RWPE2 (cell line): ENCODE measurements at places on chromosomes 3 and 15.

- no peak for DNase-seq
These were observed 7.5 kb downstream of the EPHB1 start for GRCh38 chr3:134802428-134803050.

DNA sequence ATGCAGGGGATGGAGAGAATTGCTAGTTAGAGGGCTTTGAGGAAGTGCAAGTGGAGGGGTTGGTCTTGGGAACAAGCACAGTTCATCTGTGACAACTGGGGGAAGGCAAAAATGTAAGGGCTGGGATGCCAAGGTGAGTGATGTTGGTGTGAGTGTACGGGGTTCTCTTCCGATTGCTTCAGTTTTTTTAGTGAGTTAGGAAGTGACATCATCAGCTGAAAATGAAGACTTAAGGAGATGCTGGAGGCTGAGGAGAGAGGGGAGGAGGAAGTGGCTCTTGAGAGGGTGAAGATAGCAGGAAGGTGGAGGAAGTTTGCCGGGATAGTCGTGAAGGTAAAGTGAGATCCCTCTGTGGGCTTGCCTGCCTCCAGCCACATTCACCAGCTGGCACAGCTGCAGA, 12.7 kb downstream of the TICRR start:
- DNase-seq = no peak

GRCh38 chr3:180403156-180403555, 198.8 kb upstream of the TTC14 start:
- DNase-seq = no peak

GRCh38 chr3:143119974-143120715, 574 bp downstream of the CHST2 start:
- DNase-seq = no peak

DNA sequence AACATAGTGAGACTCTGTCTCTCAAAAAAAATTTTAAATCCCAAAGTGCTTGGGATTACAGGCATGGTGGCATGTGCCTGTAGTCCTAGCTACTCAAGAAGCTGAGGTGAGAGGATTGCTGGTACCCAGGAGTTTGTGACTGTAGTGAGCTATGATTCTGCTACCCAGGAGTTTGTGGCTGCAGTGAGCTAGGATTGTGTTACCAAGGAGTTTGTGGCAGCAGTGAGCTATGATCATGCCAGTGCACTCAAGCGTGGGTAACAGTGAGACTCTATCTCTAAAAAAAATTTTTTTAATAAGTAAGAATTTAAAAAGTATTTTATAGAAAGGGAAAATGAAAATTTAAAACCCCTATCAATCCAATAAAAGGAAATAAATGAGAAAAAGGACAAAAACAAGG, 69.5 kb downstream of the FAIM start:
- no peak for DNase-seq

GRCh38 chr3:145395421-145395820, 765.6 kb downstream of the PLOD2 start:
- DNase-seq = no peak

- no peak for DNase-seq
These were observed 48.8 kb upstream of the PSMD6 start for GRCh38 chr3:64072126-64072525.

DNA sequence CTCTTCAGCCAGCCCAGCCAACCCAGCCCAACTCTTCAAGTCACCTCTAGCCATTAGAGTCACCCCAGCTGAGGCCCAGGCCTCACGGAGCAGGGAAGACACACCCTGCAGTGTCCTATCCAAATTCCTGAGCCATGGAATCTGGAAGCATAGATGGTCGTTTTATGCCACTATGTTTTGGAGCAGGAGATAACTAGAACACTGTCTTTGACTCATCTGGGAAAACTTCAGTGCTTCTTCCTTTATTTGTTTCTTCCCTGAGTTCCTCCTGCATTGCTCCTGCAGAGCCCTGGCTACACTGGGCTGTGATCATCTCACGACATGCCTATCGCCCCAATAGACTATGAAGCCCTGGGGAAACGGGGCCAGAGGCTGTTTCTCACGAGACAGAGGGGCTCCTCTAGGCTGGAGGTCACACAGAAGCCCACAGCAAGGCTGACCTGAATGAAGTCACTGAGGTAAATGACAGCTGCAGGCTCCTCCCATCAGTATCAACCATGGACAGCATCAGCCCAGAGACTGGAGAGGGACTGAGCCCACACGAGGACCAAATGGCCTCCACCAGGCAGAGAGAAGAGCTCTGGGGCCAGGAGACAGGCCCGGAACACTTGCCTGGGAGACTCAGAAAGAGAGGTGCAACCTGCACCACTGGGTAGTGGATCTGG, 22.7 kb downstream of the CRABP1 start:
- no peak for DNase-seq

DNA sequence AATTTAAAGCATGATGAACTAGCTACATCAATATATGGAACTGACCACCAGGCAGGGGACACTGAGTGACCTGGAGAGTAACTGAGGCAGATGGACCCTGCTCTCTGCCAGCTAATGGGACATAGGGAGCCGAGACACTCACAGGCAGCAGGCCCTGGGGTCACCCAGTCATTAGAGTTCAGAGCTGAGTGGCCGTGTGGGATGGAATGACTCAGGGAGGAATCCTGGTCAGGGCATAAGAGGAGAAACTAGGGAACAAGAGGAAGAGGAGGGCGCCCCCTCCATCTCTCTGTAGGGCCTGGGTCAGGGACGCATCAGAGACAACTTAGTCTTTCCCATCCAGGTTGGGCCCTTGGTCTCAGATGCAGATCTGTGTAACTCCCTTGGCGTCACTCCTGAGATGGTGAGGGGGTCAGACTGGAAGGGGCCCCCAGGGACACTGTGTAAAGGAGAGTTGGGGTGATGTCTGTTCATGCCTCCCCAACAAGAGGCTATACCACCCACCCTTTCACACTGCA, 39.8 kb downstream of the CCDC12 start:
- DNase-seq = no peak

- DNase-seq = no peak
These were observed 442.3 kb downstream of the NLGN1 start for GRCh38 chr3:173839859-173840258.

- DNase-seq = no peak
These were observed 11.6 kb downstream of the PHLDB2 start for GRCh38 chr3:111870620-111871019.

DNA sequence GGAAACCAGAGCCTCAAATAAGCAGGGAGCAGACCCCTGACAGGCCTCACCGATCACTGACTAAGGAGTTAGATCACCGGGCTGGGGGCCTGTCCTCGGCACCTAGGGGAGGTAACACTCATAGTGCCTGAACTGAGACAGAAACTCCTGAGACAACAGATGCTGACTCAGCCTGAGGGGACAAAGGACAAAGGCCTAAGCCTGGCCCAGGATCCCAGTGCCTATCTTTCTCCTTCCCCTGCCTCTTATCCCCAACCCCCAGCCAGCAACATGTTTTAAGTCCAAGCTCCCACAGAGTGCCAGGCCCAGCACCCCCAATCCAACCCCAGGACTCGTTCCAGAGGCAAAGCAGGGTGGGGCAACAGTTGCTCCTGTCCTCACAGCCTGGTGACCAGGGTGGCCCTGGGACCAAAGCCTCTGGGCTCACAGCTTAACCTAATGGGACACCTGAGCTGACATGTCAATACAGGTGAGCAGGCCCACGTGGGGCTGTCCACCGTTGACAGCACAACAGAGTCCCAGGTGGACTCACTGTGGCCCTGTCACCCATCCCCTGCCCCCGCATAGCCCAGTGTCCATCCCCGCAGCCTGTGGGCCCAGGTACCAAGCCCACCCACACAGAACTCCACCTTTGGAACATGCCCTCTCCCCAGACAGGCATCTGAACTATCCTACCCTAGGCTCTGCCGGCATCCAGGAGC, 37.4 kb downstream of the ADCY5 start:
- no peak for DNase-seq

DNA sequence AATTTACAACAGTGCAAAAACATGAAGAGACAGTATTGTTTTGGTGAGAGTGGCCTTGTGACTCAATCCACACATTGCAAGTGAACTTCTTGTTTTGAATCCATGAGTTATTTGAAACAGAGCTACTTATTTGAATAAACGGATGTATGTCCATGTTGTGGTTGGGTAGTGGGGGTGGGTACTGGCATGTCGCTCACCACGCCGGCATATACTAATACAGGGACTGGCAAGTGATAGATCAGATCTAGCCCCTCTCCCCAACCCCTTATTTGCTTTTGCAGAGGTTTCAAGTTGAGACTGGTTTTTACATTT, 83.8 kb downstream of the EDEM1 start:
- no peak for DNase-seq

- DNase-seq = no peak
These were observed 8.5 kb upstream of the PIAS1 start for GRCh38 chr15:68045289-68046265.

- no peak for DNase-seq
These were observed 886.8 kb downstream of the VGLL3 start for GRCh38 chr3:86104154-86104553.

DNA sequence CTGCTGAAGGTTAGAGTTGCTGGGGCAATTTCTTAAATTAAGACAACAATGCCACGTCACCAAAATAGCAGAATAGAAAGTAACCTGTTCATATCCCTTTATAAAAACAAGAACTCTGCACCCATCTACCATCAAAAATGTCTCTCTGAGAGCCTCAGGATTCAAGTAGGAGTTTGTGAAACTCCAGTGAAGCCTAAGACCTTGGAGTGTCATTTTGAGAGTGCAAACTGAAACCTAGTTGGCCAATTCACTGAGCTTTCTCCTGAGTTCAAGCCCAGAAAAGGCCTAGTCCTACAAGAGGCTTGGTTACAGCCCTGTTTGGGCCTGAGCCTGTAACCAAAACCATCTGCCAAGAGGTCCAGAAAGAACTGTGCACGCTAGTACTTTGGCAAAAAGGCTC, 335.1 kb downstream of the EFHB start:
- no peak for DNase-seq

- DNase-seq = no peak
These were observed 304.4 kb upstream of the C2CD4B start for GRCh38 chr15:62469478-62469873.

- no peak for DNase-seq
These were observed 94.5 kb downstream of the LARS2 start for GRCh38 chr3:45482829-45483228.

DNA sequence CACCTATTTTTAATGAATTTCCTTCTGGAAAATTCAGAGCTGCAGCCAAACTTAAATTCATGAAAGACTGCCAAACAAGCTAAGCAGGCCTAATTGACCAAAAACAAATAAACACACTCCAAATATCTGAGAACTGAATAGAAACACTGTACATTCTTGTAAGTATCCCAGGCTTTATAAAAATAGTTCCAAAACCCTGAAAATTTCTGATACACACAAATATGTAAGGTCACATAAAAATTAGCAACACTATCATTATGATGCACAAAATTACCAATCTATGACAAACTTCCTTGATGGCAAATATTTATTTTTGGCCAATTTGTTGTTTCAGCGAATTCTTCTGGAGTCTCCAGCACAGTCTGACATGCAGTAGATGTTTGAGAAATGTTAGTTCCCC, 117.9 kb upstream of the UBE2E2 start:
- no peak for DNase-seq

DNA sequence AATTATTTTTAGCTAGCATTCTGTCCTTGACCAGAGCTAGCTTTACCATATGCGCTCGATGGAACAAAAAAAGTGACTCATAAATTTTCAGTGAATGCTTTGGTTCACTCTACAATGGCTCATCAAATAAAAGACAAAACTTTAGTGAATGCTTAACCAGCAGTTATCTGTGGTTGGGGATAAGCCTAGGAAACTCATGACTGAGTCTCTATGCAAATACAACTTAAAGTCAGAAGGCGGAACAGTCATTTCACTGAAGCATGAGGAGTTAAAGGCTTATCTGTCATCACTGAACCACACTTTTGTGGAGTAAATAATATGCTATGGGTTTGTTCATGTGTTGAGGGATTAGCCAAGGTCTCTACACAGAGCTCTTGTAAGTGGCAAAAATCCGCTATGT, 308.4 kb downstream of the SQOR start:
- no peak for DNase-seq

- DNase-seq = no peak
These were observed 6.2 kb downstream of the RAB11A start for GRCh38 chr15:65875458-65875857.

DNA sequence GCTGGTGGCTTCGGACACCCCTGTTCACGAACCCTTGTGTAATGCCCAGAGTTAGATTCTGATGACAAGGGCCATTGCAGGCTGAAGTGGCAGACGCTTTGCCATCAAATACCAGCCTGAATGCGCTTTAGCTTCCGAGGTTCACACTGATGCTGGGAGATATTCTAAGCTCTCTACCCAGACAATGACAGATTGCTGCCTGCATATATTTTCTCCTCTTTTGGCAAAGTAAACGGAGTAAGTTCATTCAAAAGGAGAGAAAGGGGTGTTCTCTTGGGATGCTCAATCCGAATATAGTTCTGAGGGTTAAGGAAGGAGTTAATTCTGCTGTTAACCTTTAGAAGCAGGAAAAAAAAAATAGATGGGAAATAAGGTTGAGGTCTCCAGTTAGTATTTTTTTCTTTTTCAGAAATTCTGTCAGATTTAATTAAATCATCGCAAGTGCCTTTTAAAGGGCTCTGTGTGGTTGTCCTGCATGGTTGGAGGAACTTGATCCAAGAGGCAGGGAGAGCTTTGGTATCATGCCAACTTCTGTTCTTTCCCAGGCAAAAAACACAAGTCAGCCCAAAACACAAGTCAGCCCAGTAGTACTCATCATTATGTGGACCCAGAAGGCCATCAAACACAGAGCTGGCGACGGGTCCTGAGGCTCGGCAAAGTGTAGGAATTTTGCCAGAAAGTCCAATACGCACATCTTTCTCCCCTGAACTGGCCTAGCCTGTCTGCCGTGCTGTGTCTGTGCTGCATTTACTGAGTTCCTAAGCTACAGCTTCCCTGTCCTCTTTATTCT, 70.9 kb upstream of the ST8SIA2 start:
- no peak for DNase-seq

GRCh38 chr3:190336516-190337189, 14.4 kb upstream of the CLDN1 start:
- DNase-seq = no peak

DNA sequence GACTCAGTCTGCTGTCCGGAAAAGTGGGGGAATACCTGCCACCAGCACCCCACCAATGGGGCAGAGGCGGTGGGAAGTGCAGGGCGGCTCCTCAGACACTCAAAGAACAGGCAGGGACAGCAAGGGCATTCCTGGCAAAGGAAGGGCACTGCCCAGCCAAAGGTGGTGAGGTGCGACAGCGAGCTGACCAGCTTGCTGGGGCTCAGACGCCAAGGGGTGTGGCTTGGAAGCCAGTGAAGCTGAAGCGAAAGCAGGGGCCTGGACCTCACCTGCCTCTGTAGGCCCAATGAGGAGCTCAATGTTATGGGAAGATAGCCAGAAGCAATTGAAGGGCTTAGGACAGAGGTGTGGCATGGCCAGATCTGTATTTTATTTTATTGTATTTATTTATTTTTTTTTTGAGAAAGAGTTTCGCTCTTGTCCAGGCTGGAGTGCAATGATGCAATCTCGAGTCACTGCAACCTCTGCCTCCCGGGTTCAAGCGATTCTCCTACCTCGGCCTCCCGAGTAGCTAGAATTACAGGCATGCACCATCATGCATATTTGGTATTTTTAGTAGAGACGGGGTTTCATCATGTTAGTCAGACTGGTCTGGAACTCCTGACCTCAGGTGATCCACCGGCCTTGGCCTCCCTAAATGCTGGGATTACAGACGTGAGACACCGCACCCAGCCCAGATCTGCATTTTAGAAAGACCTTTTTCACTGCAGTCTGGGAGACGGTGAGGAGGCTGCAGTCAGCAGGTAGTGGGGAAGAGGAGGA, 4.4 kb upstream of the LMAN1L start:
- DNase-seq = no peak
